T-helper 2 cell (primary cell): ENCODE measurements at places on chromosomes 11 and 22.

- no peak for DNase-seq
Observed at GRCh38 chr11:67522844-67523555, at the start of gene CABP2. CABP2 (minus strand) TSS chr11:67523446; CDS start chr11:67523326, 120 bp downstream.

DNA sequence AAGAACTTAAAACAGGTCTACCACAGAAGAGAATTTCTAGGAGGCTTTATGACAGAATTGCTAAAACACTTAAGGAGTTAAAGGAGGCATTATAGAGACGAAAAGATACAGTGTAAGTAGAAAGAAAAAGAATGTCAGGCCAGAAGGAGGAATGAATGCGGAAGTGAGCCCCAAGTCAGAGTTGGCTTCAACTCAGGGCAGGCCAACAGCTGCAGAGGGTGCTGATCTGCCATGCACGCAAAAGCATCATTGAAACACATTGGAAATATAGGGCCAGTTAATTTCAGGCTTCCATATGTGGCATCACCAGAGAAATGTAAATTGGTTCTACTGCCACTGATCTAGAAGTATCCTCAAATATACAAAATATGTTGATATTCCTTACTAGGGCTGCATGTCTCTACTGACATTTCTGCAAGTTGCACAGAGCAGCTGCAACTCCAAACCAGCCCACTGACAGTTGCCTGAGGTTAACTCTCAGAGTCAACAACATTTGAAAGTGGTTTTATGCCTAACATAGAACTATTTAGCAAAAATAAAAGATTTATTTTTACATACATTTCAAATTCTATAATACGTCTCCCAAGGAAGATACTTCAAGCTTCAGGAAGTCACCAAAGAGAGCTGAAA, 324.1 kb downstream of the C11orf87 start:
- DNase-seq = no peak

DNA sequence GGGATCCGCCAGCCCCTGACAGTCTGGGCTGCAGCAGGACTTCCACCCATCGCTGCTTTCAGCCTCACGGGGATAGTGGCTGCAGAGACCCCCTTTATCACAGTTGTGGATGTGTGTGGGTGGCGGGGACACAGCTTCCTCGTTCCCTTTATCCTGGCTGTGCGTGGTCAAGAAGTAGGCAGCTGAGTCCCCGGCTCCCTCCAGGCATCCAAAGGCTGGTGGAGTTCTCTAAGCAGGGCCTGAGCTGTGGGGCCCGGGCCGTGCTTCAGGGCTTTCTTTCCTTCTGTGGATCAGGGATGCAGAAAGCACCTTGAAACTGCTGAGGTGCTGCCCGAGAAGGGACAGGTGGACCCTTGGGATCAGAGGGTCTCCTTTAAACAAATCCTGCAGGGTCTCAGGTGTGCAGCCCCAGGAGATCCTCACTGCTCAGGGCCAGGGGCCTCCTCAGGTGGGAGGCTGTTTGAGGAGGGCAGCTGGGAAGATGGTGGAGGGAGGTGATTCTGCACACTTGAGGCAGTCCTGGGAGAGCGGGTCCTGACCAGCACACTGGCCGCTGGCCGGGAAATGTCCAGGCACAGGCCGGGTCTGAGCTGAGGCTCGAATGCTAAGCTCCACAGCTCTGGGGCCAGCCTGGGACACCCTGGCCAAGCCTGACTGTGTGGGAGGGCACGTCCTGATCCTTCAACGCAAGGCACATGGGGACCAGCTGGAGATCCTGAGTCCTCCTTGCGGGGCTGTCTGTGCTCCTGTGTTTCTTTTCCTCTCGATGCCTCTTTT, 1024.3 kb downstream of the BRD1 start:
- no peak for DNase-seq

GRCh38 chr22:48510599-48510998, 1317.1 kb downstream of the BRD1 start:
- no peak for DNase-seq

- no peak for DNase-seq
Observed at GRCh38 chr22:48235744-48236143, 1473.3 kb downstream of the TBC1D22A start.

DNA sequence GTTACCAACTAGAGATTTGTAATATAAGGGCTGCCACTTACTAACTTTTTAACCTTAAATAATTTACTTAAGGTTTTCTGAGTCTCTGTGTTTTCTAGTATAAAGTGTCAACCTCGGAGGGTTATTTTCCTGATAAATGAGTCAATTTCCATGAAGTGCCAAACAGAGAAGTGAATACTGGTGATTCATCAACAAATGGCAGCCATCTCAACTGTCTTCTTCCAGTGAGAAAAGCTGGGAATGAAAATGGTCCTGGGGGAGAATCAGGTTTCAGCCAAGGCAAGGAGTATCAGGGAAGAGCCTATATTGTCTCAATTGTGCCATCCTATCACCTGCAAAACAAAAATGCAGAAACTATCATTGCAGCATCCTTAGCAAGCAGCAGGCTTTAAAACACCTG, 129.1 kb downstream of the LUZP2 start:
- no peak for DNase-seq

GRCh38 chr11:75572744-75573143, 10.7 kb downstream of the SERPINH1 start:
- DNase-seq = no peak

DNA sequence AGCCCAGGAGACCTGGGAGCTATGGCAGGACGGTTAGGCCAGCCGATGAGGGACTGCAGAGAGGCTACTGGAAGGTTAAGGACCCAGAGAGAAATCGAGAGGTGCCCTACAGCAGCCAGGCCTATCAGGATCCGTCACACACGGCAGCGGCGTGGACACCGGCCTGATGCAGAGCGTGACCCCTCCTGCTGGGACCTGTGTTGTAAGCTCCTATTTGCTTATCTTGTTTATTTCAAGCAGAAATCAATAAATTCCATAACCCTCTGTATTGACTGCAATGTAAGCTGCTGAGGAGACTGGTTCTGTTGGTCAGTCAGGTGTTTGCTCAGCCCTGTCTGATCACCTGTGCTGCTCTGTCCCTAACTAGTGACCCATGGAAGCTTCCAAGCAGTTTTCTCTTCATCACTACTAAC, 39.9 kb downstream of the PPP2R1B start:
- DNase-seq = no peak

DNA sequence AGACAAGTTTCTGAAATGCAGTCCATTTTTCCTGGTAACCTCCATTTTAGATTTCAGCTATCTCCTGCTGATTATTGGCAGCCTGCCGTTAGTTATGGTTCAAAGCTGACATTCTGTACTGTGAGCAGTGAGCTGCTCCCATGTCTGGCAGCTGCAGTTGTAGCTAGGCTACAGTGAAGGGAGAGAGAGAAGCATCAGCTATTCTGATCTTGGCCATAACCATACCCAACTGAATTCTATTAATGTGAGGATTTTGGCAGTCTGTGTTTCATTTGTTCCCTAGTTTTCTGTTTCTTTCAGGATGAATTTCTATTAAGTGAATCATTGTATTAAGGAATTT, 33.4 kb downstream of the SIK2 start:
- no peak for DNase-seq

DNA sequence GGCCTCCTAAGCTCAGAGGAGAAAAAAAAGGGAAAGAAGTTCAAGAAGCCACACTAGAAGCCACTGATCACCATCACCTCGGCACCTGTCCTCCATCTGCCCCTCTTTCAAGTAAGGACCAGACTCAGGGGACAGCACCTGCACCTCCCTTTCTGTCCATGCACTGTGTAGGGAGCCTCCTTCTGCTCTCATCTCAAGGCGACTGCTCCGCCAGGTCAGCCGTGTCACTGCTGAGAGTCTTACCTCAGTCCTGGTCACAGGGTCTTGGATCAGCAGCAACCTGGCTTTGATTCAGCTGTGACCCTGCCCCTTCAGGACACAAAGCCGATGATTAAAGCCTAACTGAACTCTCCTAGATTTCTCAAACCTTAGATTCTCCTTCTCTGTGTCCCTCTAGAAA, 101.5 kb downstream of the ZNF280B start:
- DNase-seq = no peak

GRCh38 chr22:29253561-29254285, 14.1 kb downstream of the RHBDD3 start:
- no peak for DNase-seq
